ENCODE measurements at places on chromosomes 2 and 18. TPM values are rescaled to one million over a fixed set of nuclear protein-coding genes. Genes with fewer than 3 reads are reported as not detected.
A peak's percentile ranks its signal among the peaks of the same experiment; 100 is the strongest.

The REG3G gene
- total RNA-seq: not detected

The GATA6 gene
- 23.8 TPM for total RNA-seq

The CFAP53 gene
- total RNA-seq: 0.56 TPM

DNA sequence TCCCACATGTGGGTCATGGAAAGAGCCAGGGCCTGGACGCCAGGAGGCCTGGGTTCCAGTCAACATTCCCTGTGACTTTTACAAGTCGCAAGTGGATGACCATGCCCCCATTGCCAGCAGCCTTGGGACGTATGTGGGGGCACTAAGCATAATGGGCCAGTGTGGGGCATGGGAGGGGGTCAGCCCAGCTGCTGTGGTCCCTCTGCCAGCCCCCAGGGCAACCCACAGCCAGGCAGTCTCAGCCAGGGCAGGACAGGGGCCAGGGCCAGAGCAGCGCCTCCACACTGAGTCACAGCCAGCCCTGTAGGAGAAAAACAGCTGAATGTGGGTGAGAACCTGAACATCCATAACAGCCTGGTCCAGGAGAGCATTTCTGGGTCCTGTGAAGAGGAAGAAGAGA, 173.2 kb downstream of the GFPT1 start:
- no peak for DNase-seq

GRCh38 chr2:191285252-191285651, 40.0 kb downstream of the MYO1B start:
- DNase-seq: no peak

DNA sequence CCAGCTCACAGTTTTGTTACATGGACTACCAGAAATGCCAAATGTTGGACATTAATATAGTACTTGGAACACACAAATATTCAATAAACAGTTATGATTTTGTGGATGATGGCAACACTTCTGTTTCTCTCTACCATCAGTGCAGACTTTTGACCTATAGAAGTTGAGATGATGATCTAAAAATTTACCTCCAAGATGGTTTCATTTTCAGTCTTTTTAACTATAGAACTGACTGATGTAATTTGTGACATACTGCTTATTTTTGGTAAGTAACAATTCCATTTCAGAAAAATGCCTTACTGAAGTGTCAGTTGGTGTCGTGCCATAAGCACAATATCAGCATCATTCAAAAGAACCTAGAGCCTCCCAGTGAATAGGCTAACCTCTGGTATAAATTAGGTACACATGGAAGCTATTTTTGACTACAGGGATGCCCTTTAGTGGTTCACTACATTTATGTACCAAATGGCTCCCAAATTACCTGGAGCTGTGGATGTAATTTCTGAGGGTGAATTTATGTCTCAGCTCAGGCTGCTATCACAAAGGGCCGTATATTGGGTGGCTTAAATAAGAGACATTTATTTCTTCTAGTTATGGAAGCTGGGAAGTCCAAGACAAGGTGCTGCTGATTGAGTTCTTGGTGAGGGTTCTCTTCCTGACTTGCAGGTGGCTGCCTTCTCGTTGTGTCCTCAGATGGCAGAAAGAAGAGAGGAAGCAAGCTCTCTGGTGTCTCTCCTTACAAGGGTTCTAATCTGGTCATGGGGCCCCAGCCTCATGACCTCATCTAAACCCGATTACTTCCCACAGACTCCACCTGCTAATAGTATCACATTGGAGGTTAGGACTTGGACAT, 66.5 kb downstream of the ALPK2 start:
- DNase-seq: no peak

DNA sequence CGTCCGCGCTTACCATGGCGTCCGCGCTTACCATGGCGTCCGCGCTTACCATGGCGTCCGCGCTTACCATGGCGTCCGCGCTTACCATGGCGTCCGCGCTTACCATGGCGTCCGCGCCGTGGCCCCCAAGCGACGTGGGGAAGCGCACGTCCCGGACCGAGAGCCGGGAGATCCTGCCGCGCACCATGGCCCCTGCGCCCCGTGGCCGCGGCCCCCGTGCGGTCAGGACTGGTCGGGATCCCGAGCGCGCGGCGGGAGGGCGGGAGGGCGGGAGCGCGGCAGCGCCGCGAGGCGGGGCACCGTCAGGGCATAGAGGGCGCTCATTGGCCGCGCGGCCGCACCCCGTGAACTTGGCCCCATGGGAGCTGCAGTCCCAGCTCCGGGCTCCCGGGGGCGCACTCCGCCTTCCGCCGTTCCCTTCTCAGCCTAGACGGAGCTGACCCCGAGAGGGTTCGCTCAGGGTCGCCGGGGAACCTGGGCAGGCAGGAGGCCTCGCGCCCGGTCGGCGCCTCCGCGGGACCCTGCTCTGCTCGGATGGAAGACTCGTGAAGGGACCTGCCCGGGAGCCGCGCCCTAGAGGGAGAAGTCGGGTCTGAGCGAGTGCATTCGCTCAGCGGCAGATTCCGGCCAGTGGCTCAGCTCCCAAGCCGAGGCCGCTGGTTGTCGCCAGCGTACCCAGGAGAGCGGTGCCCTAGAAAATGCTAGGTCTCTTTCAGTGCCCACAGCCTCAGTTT, at the start of gene ENOSF1:
Gene ENOSF1 (minus strand): TSS at position 230 of the 734 bp plus-strand sequence. CDS start 43 bp downstream, at position 187.
- DNase-seq: peak; percentile 94

GRCh38 chr2:117336496-117336895, 478.0 kb upstream of the DDX18 start:
- no peak for DNase-seq

DNA sequence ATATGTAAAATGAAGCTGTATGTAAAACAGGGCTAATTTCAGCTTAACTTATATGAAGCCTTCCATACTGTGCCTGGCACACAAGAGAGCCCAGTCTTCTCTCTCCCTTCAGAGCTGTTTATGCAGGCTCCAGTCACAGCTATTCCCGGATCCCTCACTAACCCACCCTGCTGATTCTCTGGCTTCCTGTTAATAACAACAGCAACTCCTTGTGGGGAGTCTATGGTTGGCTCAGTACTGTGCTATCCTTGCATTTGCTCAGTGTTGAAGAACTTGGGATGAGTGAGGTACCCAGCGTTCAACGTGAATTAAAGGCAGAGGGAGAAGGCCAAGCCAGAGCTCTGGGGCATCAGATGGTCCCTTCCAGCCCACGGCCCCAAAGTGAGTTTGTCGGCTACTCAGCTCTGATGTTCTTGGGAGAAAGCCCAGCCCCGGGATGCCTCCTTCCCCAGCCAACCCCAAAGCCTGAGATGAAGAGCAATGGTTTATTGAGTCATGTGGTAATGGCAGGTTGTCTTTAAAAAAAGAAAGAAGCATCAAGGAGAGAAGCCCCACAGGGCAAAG, 43.2 kb downstream of the PSD4 start:
- no peak for DNase-seq

DNA sequence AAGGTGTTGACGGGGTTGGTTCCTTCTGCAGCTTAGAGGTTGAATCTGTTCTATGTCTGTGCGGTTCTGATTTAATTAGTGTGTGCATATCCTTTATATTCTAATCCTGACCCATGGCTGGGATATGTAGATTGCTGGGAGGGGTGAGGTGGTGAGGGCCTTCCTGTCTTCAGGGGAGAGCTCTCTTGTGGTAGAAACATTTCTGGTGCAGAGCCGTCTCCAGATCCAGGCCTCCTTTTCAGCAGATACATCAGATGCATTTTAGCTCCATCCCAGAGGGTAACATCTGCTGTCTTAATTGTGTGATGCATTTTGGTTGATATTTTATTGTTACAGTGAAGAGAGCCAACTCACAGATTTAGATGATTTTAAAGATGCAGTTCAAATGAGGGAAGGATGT, 227.8 kb downstream of the AGAP1 start:
- DNase-seq: no peak
